ENCODE measurements at places on chromosomes 4 and X.

DNA sequence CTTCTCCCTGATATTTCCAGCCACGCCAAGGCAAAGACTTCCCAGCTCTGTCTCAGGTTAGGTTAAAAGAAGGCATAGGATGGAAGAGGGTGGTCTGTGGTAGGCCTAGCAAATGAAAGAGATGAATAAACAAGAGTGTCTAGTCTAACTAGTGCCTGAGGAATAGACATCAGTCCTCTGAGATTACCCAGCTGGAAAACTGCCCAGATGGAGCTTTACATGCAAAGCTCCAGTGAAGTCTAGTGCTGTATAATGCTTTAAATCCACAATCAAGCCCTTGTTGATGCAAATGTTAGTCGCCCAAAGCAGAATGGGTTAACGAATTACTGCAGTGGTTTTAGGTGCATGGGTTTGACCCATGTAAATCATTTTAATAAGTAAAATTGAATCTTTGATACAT, 24.8 kb upstream of the GUCY1B1 start:
- no peak for DNase-seq

- no peak for DNase-seq
Measured at GRCh38 chr4:28772066-28772465, 1911.4 kb downstream of the STIM2 start.

- no peak for DNase-seq
Measured at GRCh38 chr4:10722957-10723356, 38.4 kb upstream of the CLNK start.

DNA sequence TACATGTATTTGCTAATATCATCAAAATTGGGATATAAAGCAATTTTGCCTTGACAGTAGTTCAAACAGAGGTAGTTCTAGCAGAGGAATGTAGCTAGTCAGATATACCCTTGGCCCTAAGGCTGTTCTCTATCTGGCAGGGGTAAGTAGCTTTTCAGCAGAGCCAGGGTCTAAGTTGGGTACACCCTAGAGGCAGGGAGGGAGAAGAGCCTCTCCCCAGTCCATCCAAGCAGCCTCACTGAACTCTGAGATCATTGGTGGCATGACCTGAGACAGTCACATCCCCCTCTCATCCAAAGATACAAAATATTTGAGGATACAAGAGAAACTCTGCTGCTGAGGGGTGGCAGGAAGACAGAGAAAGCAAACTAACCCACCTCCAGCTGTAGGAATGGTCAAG, 343.7 kb downstream of the DHX15 start:
- DNase-seq, result no peak

- no peak for DNase-seq
Measured at GRCh38 chr4:8391972-8392371, 48.6 kb downstream of the ACOX3 start.

GRCh38 chr4:30028826-30029225, 691.3 kb upstream of the PCDH7 start:
- DNase-seq, result no peak

- DNase-seq, result no peak
Measured at GRCh38 chrX:107146670-107147069, 28.0 kb upstream of the RBM41 start.

DNA sequence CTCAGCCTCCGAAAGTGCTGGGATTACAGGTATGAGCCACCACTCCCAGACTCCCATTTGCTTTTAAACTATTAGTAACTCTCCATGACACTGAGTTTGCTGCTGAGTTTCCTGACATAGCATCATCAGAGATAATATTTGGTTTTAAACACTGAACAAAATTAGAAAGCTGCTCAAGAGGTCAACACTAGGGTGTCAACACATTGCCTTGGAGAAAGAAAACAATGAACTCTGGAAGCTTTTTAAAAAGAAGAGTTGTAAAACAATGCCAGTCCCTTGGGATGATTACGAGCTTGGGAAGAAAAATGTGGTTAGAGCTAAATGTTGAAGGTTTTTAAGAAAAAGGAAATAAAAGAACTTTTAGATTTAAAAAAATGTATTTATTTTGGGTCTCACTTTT, 264.8 kb downstream of the CAMK2D start:
- no peak for DNase-seq

GRCh38 chr4:104971462-104971861, 175.2 kb upstream of the TET2 start:
- DNase-seq, result no peak

DNA sequence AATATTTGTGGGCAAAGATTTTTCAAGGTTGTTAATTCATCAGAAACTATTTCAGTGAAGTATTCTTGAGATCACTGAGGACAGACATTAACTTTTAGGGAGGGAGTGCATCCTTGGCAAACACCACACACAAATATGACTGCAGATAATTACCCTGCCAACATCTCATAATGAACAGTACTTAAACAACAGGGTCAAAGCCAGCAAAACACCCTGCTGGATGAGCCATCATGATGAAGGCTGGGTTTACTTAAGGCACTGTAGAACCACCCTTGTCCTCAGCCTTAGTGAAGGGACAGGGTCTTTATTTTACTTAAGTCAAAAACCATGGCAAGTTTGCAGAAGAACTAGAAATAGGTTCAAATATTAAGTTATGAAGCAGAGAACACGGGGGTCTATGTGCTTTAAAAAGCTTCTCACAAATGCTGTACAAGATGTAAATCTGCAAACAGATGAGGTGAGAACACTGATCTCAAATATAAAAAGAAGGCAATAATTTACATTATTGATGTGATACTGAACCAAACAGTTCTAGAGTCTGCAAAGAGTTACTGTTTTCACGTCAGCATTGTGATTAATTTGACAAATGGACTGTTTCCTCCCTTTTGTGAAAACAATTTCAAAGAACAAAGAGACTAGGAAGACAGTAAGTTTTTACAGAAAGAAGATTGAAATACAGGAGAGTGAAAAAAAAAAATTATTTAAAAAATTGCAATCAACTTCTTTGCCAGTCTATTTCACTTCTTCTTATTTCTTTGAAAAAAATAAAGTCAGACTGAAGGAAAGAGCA, 28.2 kb downstream of the TAPT1 start:
- DNase-seq, result no peak

DNA sequence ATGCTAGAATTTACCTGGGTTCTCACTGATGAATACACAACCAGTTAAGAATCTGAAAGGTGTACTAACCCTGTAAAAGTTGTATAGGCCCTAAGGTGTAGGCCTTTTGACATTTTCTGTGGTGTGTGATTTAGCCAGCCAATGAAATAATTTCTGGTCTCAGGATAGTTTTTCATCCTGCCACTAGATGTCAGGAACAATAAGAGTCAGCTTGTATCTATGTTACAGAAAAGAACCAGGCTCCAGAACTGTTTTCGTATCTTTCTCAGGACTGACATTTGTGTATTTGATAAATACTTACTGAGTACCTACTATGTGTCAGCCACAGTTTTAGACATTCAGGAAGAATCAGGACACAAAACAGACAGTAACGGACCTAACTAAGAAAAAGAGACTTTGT, 673.6 kb upstream of the TENM3 start:
- DNase-seq, result no peak

- no peak for DNase-seq
Measured at GRCh38 chr4:6381571-6382123, 90.8 kb downstream of the PPP2R2C start.

DNA sequence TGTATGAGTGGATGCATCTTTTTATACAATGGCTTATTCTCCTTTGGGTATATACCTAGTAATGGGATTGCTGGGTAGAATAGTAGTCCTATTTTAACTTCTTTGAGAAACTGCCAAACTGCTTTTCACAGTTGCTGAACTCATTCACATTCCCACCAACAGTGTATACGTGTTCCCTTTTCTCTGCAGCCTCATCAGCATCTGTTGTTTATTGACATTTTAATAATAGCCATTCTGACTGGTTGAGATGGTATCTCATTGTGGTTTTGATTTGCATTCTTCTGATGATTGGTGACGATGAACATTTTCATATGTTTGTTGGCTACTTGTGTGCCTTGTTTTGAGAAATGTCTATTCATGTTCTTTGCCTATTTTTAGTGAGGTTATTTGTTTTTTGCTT, 687.0 kb upstream of the EPHA5 start:
- DNase-seq, result no peak

GRCh38 chrX:106484233-106484632, 127.5 kb upstream of the RADX start:
- no peak for DNase-seq

- no peak for DNase-seq
Measured at GRCh38 chr4:146159384-146160058, 16.0 kb upstream of the LSM6 start.

GRCh38 chr4:127732623-127733328, 2.6 kb downstream of the SLC25A31 start:
- no peak for DNase-seq

GRCh38 chrX:323721-324628, 5.4 kb upstream of the GTPBP6 start:
- no peak for DNase-seq

DNA sequence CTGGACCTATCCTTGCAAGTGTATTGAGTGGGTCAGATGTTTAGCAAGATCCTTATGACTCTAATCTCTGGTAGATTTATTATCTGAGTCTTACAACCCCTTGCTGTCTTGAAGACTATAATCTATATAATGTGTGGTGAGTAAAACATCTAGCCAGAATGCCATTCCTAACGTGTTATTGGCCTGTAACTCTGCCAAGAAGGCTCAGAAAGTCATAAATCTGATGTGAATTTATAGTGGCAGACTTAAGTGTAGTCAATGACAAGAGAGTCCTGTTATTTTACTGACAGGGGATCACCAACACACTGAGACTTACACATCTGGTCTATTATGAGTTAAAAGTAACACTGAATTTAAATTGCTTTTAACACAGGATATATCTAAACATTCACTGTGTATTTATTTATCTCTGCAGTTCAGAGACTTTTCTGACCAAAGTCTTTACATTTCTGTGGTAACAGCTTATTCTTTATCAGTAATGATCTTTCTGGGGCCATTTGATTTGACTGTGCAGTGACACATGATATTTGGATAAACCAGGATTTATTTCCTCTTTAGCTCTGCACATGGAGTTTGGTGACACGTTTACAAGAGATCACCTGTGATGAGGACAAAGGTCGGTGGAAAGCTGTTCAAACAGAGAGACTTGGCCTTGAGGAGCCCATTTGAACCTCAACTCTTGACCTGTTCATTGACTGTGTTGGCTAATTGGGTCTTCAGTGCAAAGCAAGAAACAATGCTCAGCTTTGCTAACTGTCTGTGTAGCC, 415.8 kb downstream of the STIM2 start:
- no peak for DNase-seq

DNA sequence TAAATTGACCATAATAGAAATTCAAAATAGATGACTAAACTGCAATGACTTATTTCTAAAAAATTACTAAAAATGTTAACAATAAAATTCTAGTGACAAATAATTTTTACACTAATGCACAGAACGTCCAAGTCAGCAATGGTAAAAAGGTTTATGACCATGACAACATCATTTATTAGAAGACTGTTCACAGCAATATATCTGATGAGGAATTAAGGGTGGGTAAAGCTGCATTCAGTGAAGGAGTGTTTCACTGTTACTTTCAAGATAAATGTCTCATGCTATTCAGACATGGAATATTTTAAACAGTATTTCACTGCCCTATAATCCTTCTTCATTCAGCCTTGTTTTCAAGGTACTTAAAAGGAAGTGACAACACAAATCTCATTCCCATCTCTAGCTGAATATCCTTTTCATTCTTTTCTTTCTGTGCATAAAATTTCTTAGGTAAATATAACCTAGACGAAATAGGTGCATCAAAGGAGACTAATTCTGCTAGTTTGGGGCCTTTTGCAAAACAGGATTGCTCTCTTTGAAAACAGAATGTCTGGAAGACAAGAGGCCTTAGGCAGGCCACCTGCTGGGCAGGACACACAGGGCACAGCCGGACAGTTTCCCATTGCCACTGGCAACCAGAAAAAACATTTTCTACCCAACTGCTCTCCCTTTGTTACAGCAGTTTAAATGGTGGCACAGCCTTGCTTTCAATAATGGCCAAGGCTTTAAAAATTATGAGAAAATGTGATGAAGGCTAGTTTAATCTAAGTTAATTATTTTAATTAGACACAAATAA, 600.3 kb downstream of the SPRY1 start:
- no peak for DNase-seq

GRCh38 chr4:99763635-99764101, 53.0 kb upstream of the DAPP1 start:
- no peak for DNase-seq

- no peak for DNase-seq
Measured at GRCh38 chr4:99404595-99405287, 30.4 kb downstream of the ADH7 start.

GRCh38 chrX:71214604-71215337, 8.3 kb upstream of the GJB1 start:
- DNase-seq, result no peak

DNA sequence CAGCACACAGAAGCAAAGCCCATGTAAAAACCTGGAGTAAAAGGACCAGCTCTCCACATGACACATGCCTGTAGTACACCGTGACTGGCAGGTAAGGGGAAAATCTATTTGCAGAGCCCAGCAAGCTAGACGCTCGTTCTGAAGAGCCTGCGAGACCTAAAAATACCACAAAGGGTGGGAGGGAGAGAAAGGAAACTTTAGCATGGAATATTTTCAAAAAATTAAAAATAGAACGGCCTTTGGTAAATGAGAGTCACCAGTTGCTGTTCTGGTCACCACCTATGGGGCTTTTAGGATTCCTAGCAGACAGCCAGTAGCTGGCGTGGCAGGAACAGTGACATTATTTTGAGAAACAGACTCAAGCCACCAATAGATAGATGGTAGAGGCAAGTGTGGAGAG, 115.5 kb downstream of the MID1IP1 start:
- no peak for DNase-seq

DNA sequence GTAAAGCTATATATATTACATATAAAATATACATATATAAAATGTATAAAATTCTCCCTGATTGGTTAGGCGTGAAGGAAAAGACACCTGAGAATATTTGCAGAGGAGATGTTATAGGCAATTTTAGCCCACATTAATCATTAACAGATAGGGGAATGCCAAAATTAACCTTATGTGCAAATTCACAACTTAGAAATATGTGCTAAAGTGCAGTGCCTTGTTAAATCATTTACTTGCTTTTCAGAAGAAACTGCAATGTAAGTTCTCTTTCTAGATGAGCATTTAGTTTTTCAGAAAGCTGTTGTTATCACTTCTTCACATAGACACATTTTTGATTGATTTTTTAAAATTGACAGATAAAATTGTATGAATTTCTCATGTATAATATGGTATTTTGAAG, 5.6 kb downstream of the TASL start:
- DNase-seq, result no peak

DNA sequence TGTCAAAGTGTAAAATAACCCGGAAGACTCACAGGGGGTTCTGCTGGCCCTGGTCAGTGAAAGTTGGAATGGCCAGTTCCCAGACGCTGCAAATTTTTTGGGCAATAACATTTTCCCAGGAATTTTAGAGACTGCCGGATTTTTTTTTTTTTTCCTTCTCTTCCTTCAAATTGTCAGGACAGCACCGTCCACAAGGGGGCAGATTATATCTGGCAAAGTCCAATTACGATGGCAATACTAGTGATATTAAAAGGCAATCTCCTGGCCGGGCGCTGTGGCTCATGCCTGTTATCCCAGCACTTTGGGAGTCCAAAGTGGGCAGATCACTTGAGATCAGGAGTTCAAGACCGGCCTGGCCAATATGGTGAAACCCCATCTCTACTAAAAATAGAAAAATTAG, 20.5 kb downstream of the SLC25A5 start:
- DNase-seq, result no peak

Measured in activated CD8-positive, alpha-beta memory T cell treated with anti-CD3 and anti-CD28 coated beads, Interleukin-2, amount 50 U/mL, for 48 hours (primary cell).